ENCODE measurements at places on chromosomes 11 and 22.

DNA sequence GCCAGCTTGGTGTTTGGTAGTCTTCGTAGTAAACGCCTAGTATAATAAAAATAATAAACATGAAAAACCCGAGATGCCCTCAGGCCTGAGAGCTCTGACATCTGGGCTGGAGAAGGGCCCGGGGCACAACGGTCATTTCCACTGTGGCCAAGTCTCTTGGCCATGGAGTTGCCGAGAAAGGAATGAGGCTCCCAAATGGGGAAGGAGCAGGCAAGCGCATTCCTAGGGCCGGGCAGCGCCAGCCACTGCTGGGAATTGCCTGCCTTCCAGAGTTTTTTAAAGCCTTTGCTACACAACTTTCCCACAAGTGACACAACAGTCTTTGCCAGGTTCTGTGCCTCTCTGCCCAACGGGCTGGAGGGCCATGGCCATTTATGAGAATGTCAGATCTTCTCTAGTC, 103.4 kb downstream of the NAV2 start:
- DNase-seq: no peak

DNA sequence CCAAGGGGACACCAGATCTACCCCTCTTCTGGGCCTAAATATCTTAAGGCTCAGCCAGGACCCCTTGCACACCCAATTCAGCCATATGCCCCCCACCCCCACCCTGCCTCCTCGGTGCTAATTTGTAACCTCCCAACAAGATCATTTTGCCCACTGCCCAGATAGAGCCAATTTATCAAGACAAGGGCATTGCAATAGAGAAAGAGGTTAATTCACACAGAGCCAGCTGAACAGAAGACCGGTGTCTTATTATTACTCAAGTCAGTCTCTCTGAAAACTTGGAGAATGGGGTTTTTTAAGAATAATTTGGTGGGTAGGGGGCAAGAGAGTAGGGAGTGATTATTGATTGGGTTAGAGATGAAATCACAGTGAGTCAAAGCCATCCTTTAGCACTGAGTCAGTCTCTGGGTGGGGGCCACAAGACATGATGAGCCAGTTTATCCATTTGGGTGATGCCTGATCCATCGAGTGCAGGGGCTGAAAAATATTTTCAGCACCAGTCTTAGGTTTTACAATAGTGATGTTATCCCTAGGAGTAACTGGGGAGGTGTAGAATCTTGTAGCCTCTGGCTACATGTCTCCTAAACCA, 9.9 kb upstream of the CAPN5 start:
- no peak for DNase-seq

GRCh38 chr11:44596525-44597276, 31.2 kb downstream of the CD82 start:
- DNase-seq: no peak

DNA sequence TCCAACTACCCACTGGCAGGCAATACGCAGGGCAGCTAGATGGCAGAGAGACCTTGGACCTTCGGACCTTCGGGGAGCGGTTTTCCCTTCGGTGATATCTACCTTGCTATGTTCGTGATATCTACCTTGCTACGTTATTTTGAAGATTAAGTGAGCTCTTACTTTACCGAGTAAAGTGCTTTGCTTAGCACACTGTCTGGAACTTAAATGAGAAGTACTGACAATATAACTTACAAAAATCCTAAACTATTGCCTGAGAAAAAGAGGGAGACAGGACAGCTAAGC, 1.0 kb upstream of the PRDM10 start:
- DNase-seq: no peak

GRCh38 chr11:13440100-13440855, 22.7 kb downstream of the BTBD10 start:
- DNase-seq: no peak

DNA sequence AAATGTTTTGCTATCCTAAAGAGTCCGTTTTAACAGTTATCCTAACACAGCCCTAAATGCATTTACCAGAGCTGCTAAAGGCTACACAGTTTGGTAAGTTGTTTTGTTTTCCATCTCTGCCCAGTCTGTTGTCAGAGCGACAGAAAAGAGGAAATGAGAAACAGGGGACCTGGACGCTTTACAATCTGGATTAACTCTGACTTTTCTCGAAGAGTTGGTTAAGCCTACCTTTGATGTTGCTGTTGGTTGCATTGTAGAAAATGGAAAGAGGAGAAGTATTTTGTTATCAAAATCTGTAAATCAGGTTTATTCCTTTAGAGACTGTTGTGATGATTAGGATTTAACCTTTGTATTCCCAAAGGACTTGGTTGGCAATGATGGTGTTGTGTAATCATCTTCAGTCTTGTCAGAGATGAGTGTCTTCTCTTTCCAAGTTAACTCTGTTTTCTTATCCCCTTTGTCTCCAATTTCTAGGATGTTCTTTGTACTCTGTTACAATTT, 481 bp downstream of the ANGPTL5 start:
- peak; percentile 32 for DNase-seq

GRCh38 chr11:64729851-64730382, 6.9 kb upstream of the NRXN2 start:
- DNase-seq: no peak

DNA sequence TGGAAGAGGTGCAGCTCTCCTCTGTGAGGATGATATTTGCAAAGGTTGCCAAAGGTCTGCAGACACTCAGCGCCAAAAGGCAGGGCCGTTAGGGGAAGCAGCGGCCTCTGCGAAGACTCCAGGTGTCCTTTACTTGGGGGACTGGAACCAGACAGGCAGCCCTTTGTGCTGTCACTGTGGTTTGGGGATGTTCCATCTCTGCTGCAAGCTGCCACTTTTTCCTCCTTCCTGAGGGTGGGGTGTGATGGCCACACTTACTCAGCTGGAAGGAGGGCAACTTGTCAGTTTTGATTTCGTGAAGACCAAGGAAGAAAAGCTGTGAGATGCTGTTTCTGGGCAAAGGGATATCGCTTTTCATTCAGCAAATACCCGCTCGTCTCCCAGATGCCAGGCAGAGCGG, 96.5 kb upstream of the PRR5 start:
- DNase-seq: peak; percentile 81

- no peak for DNase-seq
These were observed 27.6 kb downstream of the B3GAT1 start for GRCh38 chr11:134384406-134384805.

- peak; percentile 7 for DNase-seq
These were observed 342 bp downstream of the EFCAB6 start for GRCh38 chr22:43811777-43812148.

DNA sequence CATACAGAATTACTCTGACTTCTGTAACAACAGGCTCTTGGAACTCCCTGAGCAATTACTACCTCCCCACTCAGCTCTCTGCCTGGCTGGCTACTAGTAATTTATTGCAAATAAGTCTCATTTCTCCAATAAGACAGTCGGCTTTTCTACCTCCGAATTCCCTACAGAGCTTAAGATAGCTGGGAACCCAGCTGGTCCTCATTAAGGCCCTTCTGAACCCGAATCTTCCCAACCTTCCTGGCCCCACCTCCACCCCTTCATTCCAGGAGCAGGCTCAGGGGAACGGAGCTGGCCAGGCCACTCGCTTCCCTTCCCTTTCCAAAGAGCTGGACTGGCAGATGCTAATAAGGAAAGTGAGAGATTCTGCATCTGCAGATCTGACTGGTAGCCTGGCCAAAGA, 21.6 kb downstream of the TMPRSS5 start:
- no peak for DNase-seq

GRCh38 chr11:95727620-95728019, 62.0 kb downstream of the FAM76B start:
- DNase-seq: no peak

DNA sequence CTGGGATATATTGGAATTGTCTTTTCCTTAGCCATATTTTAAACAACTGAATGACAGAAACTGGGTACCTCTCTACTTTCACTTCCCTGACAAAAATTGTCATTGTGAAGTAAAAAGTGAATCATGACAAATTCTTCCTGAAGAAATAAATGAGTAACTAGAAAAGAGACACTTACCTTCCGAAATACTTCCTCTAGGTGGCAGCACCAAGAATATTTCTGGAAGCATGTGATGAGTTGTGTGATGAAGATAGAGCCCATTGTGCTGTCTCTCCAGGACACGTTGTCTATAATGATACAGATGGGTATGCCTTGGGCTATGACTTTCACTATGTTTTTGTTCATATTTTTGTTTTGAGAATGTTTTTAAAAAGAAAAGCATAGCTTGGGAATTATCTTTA, 21.5 kb downstream of the CASP4 start:
- DNase-seq: peak; percentile 44

GRCh38 chr11:76566811-76567210, 103.7 kb downstream of the LRRC32 start:
- no peak for DNase-seq

DNA sequence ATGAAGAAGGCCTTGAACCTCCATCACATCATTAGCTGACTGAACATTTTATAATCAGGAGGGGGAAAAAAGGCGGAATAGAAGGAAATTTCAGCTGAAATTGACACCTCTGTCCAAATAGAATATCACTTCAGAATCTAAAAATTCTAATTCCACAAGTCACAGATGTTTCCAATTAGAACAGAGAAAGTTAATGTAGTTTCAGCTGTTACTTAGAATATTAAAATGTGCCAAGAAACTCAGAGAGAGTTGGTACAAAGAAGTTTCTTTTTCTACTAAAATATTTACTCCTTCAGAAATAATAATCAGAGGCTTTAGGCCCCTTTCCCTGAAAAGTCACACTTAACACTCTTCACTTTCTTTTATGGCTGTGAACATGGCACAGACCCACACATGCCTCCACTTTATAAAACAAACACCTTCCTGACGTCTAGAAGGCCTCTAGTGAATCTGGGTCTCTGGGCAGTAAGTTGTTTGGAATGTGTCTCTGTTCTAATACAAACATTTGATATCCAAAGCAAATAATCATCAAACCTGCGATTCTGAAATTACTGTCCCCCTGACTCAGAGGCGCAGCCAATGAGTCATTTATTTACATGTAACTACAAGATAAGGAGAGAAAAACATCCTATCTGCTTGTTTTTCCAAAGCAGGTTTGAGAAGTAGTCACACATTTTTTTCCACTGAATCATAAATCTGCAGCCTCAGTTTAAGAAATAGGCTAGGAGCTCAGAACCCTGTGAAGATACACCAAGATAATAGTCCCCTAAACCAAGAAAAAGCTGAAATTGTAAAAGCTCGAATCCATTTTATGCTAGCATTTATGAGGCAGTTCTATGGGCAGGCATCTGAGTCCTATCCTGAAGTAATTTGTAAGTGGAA, 148.4 kb downstream of the ME3 start:
- no peak for DNase-seq
